ENCODE measurements at places on chromosomes 1 and 21. TPM values are rescaled to one million over a fixed set of nuclear protein-coding genes. Genes with fewer than 3 reads are reported as not detected.

NPPB gene
- total RNA-seq: not detected

CYP4Z1 gene
- total RNA-seq: not detected

TSPAN2 gene
- total RNA-seq: 9.0 TPM

MXRA8 gene
- 1,040 TPM for total RNA-seq

Measured in GM23248 (cell line).